ENCODE measurements at places on chromosomes 6 and 20. TPM values are rescaled to one million over a fixed set of nuclear protein-coding genes. Genes with fewer than 3 reads are reported as not detected.

DNA sequence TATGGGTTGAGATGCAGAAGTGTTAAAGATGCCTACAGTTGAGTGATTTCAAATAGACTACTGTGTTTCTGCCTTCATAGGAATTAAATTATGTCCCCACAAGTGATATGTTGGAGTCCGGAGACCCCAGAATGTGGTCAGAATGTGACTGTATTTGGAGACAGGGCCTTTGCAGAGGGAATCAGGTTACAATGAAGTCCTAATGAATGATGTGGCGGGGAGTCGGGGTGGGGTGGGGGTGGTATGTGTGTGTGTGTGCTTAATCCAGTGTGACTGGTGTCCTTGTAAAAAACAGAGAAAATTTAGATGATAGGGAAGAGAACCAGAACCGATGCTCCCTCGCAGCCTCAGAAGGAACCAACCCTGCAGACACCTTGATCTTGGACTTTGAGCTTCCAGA is 448.2 kb downstream of the QKI start:
- no peaks in the 10 kb centered on the region for H3K4me1 ChIP-seq
- H3K27me3 ChIP-seq = peaks cover 6% of the 10 kb centered on the region

The ARFGEF3 gene
- 0.06 TPM for total RNA-seq

- DNase-seq = no peak
- H3K27me3 ChIP-seq = no peaks in the 10 kb centered on the region
- H3K27ac ChIP-seq = no peak overlapping the region
- no peaks in the 10 kb centered on the region for H3K4me1 ChIP-seq
- no peaks in the 10 kb centered on the region for H3K36me3 ChIP-seq
Observed at GRCh38 chr20:11168026-11168425, 494.2 kb upstream of the JAG1 start.

DNA sequence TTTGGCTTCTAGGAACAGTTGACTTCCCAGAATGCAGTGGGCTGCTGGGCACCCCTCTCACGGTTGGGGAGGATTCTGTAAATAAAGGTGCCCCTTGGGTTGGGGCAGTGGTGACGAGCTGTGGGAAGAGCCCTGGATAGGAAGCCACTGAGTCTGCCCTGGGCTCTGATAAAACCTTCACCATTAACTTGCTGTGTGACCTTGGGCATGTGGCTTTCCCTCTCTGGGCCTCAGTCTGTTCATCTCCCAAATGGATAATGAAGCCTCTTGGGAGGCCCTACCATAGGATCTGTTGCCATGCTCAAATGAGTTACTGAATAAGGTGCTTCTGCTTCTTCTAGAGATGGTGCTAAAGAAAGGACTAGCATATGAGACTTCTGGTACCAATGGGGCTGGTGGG is 3.7 kb downstream of the CRIP3 start:
- H3K27ac ChIP-seq = no peak overlapping the region
- no peak overlapping the region for H3K4me3 ChIP-seq
- DNase-seq = no peak
- H3K4me1 ChIP-seq = peaks cover 10% of the 10 kb centered on the region

GRCh38 chr6:134080171-134080795 is 27.9 kb upstream of the SLC2A12 start:
- H3K4me1 ChIP-seq = peaks cover 25% of the 10 kb centered on the region
- peak; percentile 15 for DNase-seq
- peaks cover 4% of the 10 kb centered on the region for H3K27me3 ChIP-seq
- H3K27ac ChIP-seq = no peak overlapping the region
- H3K36me3 ChIP-seq = no peaks in the 10 kb centered on the region
- H3K4me3 ChIP-seq = no peak overlapping the region

The ATRN gene
- total RNA-seq = 7.8 TPM

The C20orf144 gene
- total RNA-seq = 0.15 TPM

DNA sequence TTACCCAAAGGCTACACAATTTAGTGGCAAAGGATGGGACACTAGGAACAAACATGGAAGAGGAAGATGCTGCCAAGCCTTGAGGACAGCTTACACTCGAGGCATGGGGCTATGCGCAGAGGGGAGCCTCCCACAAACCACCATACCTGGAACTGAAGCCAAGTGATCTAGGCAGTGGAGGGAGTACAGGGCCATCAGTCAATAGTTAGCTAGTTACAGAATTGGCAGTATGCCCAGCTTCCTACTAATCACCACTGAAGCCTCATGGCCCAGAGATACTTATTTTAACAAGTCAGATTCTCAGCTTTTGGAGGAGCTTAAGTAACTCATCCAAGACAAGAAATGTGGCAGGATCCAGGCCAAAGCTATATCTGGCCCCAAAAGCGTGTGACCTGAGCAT is 226.6 kb upstream of the MOCS1 start:
- no peak for DNase-seq
- no peak overlapping the region for H3K27ac ChIP-seq
- H3K4me1 ChIP-seq = no peaks in the 10 kb centered on the region
- H3K4me3 ChIP-seq = no peak overlapping the region

DNA sequence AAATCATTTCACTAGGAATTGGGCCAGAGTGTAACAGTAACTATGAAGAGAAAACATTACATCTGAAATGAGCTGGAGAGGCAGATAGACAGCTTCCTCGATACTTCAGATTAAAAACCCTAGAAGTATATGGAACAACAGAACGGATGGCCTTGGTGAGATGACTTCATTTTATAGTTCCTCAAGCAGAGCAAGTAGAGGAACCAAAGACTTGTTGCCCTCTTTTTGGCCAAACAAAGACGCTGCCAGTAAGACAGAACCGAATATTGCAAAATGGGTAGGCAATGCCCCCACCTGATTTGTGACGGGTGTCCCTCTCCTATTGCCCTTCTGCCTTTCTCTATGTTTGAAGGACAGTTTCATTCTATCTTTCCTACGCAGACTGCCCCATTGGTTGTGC is 53.5 kb downstream of the AGPAT4 start:
- DNase-seq = no peak
- no peaks in the 10 kb centered on the region for H3K27me3 ChIP-seq
- no peak overlapping the region for H3K4me3 ChIP-seq
- peaks cover 16% of the 10 kb centered on the region for H3K36me3 ChIP-seq
- H3K4me1 ChIP-seq = peaks cover 20% of the 10 kb centered on the region

The RARS2 gene
- total RNA-seq = 28.0 TPM

GRCh38 chr20:60003776-60004175 is 45.6 kb downstream of the CDH26 start:
- no peak overlapping the region for H3K27ac ChIP-seq
- H3K4me1 ChIP-seq = peaks cover 5% of the 10 kb centered on the region
- H3K4me3 ChIP-seq = no peak overlapping the region
- no peaks in the 10 kb centered on the region for H3K27me3 ChIP-seq

The NRSN1 gene
- not detected for total RNA-seq

GRCh38 chr6:11309947-11310665 is 77.6 kb upstream of the NEDD9 start:
- H3K4me3 ChIP-seq = no peak overlapping the region
- H3K27ac ChIP-seq = no peak overlapping the region
- DNase-seq = no peak
- peaks cover 50% of the 10 kb centered on the region for H3K36me3 ChIP-seq
- H3K27me3 ChIP-seq = no peaks in the 10 kb centered on the region

- peaks cover 61% of the 10 kb centered on the region for H3K4me1 ChIP-seq
- H3K4me3 ChIP-seq = no peak overlapping the region
- no peak for DNase-seq
- no peaks in the 10 kb centered on the region for H3K27me3 ChIP-seq
- peaks cover 31% of the 10 kb centered on the region for H3K36me3 ChIP-seq
Observed at GRCh38 chr20:48790473-48791003, 37.3 kb downstream of the PREX1 start.

- no peaks in the 10 kb centered on the region for H3K27me3 ChIP-seq
- no peak overlapping the region for H3K4me3 ChIP-seq
- no peaks in the 10 kb centered on the region for H3K4me1 ChIP-seq
- H3K27ac ChIP-seq = no peak overlapping the region
- H3K36me3 ChIP-seq = peaks cover 61% of the 10 kb centered on the region
Observed at GRCh38 chr6:11307226-11307625, 74.8 kb upstream of the NEDD9 start.

DNA sequence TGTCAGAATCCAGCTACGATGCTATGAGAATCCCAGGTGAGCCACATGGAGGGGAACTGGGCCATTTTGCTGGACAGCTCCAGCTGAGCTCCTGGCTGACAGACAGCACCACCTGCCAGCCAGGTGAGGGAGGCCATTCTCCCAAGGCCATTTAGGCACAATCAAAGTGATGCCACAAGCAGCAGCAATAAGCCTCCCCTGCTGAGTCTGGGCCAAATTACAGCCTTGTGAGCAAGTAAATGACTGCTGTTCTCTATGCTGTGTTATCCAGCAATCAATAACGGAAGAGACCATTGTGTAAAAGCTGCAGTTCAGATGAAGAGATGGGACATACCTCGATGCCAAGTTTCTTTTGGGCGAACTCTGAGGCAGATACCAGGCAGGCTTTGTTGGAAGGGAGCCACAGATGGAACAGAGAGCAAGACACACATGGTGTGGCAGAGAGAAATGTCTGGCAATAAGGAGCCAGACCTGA is 14.0 kb upstream of the SCGN start:
- no peaks in the 10 kb centered on the region for H3K4me1 ChIP-seq
- no peak overlapping the region for H3K4me3 ChIP-seq
- H3K27me3 ChIP-seq = peaks cover 28% of the 10 kb centered on the region

DNA sequence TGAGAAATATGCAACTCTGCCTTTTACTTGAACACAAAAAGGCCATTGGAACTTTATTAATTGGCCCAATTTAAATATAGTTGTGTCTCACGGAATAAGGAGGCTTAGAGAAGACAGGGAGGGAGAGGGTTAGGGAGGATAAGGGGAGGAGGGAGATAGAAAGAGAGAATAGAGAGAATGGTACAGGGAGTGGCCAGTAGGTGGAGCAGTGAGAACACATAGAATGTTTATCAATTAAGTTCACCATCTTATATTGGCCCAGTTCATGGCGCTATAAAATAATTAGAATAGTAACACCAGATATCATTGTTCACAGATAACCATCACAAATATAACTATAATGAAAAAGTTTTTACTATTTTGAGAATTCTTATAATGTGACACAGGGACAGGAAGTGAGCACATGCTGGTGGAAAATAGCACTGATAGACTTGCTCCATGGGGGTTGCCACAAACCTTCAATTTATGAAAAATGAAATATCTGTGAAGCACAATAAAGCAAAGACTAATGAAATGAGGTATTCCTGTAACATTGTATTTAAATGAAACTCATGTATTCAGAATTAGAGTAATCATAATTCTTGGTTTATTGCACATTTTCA is 374.1 kb upstream of the MANEA start:
- DNase-seq = peak; percentile 26
- no peak overlapping the region for H3K4me3 ChIP-seq
- no peaks in the 10 kb centered on the region for H3K4me1 ChIP-seq
- no peaks in the 10 kb centered on the region for H3K27me3 ChIP-seq
- H3K27ac ChIP-seq = no peak overlapping the region

- DNase-seq = no peak
- H3K4me3 ChIP-seq = no peak overlapping the region
- H3K27ac ChIP-seq = no peak overlapping the region
- H3K27me3 ChIP-seq = no peaks in the 10 kb centered on the region
- H3K36me3 ChIP-seq = no peaks in the 10 kb centered on the region
Observed at GRCh38 chr6:170444056-170444591, 109.0 kb downstream of the PSMB1 start.

The SOX4 gene
- total RNA-seq = 1.4 TPM

The TRAM2 gene
- 9.4 TPM for total RNA-seq

DNA sequence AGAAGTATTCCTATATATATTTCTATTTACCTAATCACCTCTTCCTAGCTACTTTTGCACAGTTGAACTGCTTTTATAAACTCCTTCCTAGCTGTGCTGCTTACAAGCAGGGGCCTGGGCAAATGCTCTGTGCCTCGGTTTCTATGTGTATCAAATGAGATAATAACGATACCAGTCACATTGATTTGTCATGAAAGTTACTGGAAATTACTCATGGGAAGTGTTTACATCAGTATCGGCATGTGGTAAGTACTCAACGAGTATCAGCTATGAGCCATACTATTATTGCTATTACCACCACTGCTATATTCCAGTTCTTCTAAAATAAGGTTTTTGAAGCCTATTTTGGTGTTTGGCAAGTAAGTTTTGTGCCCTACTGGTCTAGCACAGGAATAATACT is 4.9 kb downstream of the LAMA4 start:
- H3K4me3 ChIP-seq = no peak overlapping the region
- peaks cover 13% of the 10 kb centered on the region for H3K4me1 ChIP-seq
- peaks cover 38% of the 10 kb centered on the region for H3K27me3 ChIP-seq
- no peak for DNase-seq

DNA sequence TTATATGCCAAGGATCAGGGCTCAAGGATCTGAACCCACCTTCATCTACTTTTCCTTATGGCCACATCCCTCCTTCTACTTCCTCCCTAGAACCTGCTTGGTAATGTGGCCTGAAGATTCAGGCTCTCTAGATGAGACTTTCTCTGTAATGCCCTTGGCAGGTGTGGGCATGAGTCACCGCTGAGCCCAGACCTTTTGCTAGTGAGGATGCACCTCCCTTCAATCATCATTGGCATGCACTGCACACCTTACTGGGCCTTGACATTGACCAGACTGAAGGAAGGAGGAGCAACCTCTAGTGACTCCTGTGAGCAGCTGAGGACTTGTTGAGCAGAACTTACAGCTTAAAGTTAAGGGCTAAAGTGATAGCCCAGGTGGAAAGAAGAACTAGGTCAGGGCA is 405.3 kb downstream of the MAFB start:
- H3K27ac ChIP-seq = no peak overlapping the region
- DNase-seq = no peak
- H3K4me3 ChIP-seq = no peak overlapping the region
- no peaks in the 10 kb centered on the region for H3K4me1 ChIP-seq
- H3K27me3 ChIP-seq = no peaks in the 10 kb centered on the region

DNA sequence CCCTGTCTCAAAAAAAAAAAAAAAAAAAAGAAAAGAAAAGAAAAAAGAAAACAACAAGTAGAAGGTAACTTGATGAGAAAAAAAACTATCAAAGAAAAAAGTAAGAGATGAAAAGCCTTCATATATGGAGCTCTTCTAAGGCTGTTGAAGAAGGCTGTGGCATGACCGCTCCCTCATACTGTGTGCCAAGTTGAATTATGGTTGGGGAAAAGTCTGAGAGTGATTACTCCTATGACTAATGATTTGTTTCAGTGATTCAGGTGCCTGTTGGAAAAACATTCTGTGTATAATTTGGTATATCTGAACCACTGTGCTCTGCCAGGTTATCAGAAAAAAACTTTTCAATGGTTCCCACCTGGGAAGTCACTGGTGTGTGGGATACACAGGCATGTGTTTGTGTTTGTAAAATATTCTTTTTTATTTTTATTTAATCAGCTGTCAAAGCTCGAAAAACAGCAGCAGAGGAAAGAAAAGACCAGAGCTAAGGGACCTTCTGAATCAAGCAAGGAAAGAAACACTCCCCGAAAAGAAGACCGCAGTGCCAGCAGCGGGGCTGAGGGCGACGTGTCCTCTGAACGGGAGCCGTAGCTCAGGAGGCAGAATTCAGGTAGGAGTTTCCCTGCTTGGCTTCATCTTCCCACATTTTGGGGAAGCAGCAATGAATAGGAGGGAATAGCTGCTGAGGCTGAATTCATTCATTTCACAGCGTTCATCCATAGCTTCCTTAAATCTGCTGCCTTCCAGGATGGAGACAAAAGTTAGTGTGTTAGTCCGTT is 69.7 kb upstream of the SCP2D1 start:
- H3K36me3 ChIP-seq = no peaks in the 10 kb centered on the region
- no peak overlapping the region for H3K27ac ChIP-seq
- DNase-seq = no peak
- H3K27me3 ChIP-seq = no peaks in the 10 kb centered on the region

Data from activated CD4-positive, alpha-beta T cell treated with anti-CD3 and anti-CD28 coated beads, Interleukin-2, amount 10 ng/mL, durations not matched to agents 7 days and 5 days (primary cell).